ENCODE measurements at places on chromosomes 3 and 15.

- no peak for DNase-seq
Measured at GRCh38 chr3:88469216-88469615, 319.5 kb downstream of the C3orf38 start.

DNA sequence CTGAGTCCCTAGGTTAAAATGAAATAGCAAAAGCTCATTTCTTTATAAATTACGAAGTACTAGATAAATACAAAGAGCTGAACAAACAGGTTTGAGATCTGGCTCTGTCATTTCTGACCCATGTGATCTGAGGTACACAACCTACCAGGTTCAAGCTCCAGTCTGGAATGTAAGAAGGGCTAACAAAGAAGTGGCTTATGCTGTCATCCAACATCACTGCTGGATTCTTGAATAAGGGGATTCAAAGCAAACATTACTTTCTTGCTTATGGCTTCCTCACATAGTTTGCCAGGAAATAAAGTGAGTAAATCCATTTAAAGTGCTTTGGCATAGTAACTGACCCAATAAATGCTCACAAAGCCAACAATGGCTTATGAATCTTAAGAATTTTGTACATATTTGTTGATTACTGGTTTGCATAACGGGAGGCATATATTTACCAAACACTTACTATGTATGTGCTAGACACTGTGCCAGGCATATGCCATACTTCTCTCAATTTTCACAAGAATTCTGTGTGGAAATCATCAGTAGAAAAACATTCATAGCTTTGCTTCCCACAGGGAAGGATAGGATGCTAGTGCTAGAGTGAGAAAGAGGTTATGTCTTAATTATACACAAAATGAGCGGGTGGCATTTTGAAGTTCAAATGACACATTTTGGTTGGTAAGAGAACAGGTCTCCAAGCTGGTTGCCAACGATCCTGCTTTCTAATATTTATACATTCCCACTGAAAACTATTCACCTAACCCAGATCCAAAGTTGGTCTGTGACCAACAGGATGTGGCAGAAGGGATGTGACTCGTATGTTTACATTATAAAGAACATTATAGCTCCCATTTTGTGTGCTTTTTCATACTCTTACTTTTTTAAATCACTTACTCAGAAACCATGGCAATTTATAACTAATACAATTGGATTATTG lies 38.7 kb upstream of the CSPG5 start:
- no peak for DNase-seq

GRCh38 chr3:14451844-14452739 lies 49.7 kb downstream of the SLC6A6 start:
- DNase-seq: no peak

DNA sequence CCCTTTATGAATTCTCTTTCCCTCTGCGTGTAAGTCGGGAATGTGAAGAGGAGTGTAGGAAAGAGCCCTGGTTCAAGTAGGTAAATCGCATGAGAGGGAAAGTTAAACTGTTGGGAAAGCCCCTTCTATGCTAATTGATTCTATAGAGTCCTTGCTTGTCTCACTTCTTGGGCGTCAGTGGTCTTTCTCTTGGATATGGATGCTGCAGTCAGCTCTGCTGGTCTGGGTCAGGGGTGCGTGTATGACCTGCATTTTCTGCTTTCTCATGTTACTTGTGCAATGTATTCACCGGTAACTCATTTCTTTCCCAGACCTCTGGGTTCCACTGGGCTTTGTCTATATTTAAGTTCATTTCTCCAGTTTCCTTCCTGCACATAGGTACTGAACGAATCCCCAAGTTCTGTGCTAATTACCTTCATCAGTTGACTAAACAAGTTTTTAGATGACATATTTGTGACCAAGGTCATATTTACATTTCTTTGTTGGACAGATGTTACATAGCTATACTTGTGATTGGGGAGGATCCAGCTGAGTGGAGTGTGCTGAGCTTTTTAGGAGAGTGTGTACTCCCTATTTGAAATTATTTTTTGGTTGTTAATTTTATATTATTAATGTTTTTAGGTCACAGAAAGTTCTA lies 1.4 kb downstream of the SETD5 start:
- no peak for DNase-seq

DNA sequence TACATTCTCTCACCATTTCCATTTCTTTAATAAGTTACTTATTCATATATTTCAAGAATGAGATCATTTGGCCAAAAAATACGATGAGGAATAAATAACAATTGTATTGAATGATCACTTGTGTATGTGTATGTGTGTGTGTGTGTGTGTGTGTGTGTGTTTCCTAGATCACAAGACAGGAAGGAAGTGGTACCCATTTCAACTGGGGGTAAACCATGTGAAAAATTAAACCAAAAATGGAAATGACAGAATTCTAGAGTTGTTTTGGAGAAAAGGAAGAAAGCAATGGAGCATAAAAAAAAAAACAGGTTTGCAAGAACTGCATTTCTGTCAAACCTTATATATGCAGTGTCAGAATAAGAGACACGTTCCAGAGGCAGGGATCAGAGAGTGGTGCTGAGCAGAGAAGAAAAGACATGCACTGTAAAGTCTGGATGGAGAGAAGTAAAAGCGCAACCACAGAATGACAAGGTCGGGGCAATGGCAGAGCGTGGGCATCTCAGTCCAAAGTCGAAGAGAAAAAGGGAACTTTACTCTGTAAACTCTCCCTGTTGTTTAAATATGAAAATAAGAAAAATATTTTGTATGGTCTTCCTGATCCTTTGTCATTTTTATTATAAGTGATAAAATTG lies 75.5 kb downstream of the PEX5L start:
- no peak for DNase-seq

DNA sequence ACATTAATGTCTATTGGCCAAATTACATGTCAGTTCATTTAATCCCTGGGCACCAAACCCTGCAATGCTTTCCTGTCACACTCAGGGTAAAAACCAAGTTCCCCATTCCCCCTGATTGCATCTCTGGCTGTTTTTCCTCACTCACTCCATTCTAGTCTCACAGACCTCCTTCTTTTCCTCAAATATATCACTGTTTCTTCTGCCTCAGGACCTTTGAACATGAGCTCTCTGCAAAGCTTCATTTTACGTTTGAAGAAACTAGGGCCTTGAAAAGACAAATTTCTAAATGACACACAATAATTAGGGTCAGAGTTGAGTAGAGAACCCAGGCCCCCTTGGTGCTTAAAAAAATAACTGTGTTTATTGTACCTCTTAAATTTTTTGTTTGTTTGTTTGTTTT lies 230.6 kb downstream of the THRB start:
- DNase-seq: no peak

GRCh38 chr3:187212705-187213104 lies 15.4 kb downstream of the RTP1 start:
- no peak for DNase-seq

- DNase-seq: no peak
Measured at GRCh38 chr3:194080913-194081800, 54.8 kb upstream of the HES1 start.

Measured in activated naive CD4-positive, alpha-beta T cell treated with anti-CD3 and anti-CD28 coated beads, Interleukin-2, amount 50 U/mL, for 72 hours (primary cell).